NCI-H2171 (cell line): ENCODE measurements at places on chromosomes 1 and 21.

GRCh38 chr1:53316424-53316765 lies 11.5 kb downstream of the LRP8 start:
- no peak for DNase-seq

GRCh38 chr1:63328781-63329180 lies 6.4 kb downstream of the FOXD3 start:
- no peak for DNase-seq

- no peak for DNase-seq
Observed at GRCh38 chr1:50521703-50522102, 98.5 kb upstream of the DMRTA2 start.

DNA sequence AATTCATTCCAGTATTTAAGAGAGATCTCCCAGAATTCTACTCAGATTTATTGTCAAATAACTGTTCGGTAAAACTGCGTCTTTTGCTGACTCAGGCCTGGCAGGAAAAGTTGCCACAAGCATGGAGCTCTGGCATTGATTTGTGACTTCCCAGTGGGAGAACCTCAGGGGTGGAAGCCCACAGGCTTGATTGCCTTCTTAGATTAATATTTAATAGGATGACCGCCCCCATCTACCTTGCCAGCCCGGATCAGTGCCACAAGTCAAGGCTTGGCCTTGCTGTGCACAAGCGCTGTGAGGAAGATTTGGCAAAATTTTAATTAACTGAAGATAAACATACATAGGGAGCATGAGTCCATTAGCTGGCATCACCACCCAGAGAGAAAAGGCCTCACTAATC lies 93.5 kb downstream of the LRIG2 start:
- DNase-seq: no peak

- peak; percentile 23 for DNase-seq
Observed at GRCh38 chr1:9593492-9594465, 5.1 kb downstream of the TMEM201 start.

DNA sequence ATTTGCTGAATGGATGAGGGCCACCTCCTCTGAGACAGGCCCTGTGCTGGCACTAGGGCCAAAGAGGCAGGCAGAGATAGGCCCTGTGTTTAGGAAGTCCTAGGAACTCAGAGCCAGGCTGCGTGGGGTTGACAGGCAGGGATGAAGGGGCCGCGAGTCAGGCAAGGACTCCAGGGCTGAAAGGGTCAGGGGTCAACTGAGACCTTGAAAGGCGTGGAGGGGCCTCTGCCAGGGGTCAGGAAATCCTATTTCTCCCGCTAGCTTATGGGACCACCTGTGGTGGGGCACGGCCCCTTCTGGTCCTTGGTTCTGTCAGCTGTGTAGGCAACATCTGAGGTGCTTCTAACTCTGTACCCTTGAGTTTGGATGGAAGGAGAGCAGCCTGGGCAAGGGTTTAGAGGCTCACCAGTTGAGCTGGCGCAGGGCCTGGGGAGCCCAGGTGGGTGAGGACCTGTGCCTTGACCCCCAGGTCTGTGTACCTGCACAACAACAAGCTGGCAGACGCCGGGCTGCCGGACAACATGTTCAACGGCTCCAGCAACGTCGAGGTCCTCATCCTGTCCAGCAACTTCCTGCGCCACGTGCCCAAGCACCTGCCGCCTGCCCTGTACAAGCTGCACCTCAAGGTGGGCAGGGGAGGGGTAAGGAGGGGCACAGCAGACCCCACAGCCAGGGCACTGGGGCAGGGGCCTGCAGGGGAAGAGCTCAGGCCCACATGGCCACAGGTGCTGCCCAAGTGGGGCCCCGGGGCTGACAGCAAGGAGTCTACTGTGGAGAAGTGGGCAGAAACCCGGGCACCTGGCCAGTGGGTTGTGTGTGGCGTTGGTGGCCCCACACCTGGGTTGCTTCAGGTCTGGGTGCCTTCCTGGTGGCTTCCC lies 14.9 kb downstream of the PODN start:
- no peak for DNase-seq

DNA sequence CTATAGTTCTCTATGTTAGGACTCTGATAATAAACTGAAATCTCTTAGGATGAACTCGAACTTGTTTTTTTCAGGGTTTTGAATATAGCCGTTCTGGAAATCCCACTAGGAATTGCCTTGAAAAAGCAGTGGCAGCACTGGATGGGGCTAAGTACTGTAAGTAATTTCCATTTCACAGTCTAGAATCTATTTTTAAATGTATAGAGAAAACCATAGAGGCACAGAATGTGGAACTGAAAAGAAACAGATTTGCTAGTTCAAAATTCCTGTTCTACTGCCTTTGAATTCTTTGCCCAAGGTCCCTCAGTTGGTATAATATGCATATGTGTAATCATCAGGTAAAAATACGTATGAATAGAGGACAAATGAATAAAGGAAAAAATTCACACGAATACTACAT lies 4.8 kb downstream of the CTH start:
- no peak for DNase-seq

DNA sequence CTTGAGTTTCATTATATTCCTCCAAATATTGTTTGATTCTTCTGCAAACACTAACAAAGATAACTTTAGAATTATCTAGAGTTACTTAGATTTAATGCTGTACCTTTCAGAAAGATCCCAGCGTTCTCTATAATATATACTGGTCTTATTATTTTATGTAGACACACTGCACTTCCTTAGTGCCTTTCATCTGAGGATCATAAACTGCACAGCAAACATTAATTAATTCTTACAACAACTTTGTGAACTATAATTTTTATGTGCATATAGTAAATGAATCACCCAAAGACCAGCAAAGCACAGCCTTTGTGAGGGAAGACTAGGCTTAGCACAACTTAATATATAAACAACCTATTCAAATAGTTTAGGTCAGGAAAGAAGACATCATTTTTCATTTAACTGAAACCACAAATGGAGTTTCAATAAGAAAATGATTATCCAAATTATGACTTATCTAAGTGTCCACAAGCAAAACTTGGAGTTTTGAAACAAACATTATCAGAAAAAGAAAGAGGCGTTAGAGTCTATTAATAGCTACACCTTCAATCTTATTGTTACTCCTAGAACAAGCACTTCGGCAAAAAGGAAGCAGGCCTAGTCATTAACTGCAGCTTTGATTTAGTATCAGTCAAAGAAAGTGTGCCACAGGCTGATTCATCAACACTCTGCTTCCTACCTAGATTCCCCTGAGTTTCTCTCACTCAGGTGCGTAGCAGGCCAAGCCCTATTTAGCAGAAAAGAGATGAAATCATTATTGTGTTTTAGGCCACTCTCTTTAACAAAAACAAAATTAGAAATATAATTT lies 22.5 kb upstream of the RC3H1 start:
- DNase-seq: no peak

DNA sequence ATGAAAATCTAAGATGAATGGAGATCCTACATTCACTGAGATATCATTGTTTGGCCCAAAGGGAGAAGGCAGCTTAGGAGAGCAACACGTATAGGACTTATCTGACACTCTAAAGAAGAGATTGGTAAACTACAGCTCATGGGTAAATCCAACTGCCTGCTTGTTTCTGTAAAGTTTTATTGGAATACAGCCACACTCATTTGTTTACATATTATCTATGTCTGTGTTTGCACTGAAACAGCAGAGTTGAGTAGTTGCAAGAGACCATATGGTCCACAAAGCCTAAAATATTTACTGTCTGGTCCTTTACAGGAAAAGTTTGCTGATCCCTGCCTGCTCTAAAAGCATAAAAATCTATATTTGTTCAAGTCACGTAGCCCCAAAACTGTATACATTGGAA lies 14.3 kb upstream of the LRRC53 start:
- no peak for DNase-seq

DNA sequence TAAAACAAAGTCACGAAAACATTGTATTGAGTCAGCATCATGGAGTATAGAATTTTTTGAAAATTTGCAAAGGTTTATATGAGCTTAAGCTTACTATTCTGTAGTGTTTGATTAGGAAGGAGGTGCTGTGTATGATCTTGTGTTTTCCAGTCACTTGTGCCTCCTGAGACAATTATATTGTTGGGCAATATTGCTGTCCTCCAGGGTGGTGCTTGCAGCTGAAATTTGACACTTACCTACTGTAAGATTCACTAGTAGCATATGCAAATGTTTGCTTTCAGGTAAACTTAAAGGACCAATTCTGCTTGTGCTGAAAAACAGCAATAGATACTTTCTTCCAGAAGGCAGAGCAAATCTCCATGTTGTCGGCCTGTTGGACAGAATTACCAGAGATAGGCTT lies 268.0 kb downstream of the TGFB2 start:
- DNase-seq: no peak

DNA sequence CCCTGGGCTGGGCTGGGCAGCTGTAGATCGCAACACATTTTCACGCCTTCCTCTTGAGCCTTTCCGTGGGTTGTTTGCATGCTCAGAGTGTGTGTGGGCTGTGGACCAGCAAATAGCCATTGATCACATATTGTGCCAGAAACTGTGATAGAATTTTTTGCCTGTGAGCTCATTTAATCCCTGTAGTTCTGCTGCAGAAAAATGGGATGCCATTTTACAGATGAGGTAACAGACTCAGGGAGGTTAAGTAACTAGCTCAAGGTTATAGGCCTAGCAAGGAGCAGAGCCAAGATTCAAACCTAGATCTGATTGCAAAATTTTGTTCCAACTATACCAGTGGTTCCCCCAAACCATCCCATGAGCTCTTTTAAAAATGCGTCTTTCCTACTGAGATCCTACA lies 10.5 kb downstream of the SPATA46 start:
- no peak for DNase-seq

DNA sequence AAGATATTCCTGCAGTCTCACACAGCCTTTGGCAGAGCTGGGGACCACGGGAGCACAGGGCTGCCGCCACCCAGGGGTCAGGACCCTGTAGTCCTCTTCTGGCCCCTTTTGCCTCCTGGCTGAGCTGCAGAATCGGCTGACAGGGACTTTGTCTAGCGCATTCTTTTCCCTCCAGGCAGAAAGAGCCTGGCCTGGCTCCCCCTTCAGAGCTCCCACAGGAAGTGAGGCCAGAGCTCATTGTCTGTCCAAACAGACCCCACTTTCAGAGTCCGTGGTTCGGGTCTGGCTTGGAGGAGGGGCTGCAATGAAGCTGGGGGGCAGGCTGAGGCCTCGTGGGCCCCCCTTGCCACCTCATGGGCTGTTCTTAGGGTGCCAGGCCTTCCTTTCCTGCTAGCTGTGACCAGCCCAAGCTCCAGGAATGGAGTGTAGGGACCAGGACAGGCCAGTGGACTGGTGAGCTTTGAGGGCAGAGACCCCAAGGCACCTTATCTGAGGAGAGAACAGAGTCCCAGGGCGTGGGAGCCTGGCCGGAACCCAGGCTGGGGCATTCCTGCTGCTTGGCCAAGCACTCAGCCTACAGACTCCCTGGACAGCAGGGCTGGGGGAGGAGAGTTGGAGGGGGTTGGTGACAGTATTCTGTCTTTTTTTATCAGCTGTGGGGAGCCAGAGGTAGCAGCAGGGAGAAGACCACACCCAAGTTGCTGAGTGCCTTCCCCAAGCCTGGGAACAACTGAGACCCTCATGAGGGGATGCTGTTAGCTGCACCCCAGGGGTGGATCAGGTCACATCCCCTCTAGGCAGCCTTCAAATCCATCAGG lies 4.7 kb downstream of the CELSR2 start:
- DNase-seq: no peak

DNA sequence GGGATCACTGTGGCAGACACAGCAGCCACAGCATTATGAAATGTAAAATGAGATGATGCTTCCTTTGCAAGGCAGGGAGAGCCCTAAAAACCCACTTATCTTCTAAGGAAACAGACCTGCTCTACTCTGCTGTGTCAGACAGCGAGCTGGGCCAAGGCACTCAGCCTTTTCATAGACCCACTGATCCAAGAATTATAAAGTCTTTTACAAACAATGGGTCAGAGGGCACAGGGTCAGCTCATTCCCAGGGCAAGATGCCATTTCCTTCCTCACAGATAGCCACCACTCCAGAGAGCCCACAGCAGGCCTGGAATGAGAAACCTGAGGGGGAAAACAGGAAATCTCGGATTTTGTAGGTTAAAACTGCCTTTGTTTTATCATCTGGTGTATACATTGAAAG lies 42.9 kb downstream of the CASQ2 start:
- DNase-seq: no peak

DNA sequence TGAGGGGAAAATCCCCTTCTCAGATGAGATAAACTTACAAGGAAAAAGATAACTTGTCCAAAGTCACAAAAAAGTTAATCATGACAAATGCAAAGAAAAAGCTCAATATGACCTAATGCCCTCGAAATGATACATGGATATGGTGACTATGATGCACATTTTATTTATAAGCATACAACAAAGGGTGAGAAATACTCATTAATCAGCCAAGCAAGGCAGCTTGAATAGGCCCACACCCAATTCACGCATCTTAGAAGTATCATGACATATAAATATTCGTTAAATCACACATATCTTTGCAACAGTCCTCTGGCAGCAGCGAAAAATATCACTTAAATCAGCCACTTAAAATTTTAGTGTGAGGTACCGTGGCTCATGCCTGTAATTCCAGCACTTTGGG lies 21.7 kb downstream of the EPS15 start:
- no peak for DNase-seq

- no peak for DNase-seq
Observed at GRCh38 chr1:59055908-59056719, 240.8 kb upstream of the FGGY start.

GRCh38 chr1:169108863-169109560 lies 2.5 kb downstream of the ATP1B1 start:
- no peak for DNase-seq

- no peak for DNase-seq
Observed at GRCh38 chr1:218557731-218558130, 212.6 kb downstream of the TGFB2 start.

DNA sequence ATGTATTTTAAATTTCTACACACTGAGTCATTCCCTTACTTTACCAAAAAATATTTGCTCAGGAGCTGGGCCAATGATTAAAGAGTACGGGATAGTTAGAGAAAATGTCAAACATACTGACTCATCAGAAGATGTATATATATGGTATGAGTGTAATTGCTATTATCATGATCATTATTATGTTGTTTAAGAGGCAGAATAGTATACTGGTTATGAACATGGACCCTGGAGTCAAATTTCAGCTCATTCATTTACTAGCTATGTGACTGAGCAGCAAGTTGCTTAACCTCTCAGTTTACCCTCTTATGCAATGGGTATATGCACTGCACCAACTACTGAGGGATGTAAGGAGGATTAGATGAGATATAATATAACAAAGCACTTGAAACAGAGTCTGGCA lies 41.2 kb upstream of the USH2A start:
- DNase-seq: no peak

DNA sequence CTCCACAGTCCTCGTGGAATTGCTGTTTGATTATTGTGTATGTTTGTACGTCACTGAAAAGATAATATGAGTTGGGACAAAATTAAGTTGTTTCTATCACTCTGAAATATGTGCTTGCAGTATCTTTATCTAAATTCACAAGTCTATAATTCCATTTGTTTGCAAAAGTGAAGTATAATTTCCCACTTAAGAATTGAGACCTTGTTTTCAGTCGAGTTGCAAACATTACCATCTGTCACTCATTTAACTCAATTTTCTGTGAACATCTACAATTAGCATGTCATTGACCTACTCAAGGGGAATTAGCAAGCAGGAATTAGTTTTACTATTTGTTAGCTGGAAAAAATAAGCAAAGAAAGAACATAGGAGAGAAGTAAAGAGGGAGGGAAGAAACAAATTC lies 195.8 kb downstream of the TPR start:
- DNase-seq: peak; percentile 18
